ENCODE measurements at places on chromosomes 1 and 21.

DNA sequence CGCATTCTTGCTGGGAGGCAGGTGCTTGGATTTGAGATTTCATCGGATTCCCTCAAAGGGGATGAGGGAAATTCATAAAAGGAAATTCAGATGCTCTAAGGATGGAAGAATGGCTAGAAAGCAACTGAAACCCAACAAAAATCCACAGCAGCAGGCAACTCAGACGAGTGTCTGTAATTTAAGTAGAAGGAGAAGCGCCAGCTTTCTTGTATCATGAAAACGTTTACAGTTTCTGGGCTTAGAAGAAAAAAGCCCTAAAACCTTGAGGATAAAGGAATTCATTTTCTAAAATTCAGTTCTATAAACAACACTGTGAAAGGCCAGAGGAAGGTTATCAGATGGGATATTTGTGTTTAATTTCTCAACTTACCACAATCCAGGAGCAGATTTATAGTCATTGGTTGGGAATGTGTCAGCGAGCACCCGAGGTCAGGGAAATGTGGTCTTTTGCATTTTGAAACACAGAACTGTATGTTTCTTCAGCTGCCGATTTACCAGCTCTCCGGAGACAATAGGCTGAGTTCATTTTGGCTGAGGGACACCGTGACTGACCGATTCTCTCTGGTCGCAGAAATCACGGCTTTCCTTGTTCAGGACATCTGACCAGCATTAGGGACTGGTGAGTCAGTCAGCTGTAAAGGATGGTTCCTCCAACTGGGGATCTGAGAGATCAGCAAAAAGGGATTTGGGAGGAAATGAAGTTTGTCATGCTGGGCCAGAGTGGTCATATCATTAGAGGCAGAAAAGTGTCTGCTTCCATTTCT, 111.6 kb upstream of the ERRFI1 start:
- DNase-seq, result no peak

DNA sequence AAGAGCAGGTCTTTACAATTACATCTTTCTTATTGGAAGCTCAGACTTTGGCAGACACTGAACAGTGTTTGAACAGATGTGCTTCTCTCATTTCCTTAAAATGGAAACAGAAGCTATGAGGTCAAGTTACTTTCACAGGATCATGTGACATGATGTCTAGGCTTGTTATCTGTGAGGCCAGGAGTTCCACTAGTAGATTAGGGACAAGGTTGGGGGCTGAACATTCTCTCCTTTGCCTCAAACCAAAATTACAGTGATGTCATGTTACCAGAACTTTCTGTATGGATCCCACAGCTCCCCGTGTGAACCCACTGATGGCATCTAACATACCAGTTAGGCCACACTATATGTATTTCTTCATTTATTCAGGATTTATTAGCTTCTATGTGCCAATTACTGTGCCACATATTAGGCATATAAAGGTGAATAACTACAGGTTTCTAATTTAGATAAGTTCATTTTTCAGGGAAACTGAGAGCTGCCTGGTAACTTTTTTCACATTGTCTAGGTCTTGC, 6.0 kb downstream of the DYNLT5 start:
- DNase-seq, result peak; percentile 29

DNA sequence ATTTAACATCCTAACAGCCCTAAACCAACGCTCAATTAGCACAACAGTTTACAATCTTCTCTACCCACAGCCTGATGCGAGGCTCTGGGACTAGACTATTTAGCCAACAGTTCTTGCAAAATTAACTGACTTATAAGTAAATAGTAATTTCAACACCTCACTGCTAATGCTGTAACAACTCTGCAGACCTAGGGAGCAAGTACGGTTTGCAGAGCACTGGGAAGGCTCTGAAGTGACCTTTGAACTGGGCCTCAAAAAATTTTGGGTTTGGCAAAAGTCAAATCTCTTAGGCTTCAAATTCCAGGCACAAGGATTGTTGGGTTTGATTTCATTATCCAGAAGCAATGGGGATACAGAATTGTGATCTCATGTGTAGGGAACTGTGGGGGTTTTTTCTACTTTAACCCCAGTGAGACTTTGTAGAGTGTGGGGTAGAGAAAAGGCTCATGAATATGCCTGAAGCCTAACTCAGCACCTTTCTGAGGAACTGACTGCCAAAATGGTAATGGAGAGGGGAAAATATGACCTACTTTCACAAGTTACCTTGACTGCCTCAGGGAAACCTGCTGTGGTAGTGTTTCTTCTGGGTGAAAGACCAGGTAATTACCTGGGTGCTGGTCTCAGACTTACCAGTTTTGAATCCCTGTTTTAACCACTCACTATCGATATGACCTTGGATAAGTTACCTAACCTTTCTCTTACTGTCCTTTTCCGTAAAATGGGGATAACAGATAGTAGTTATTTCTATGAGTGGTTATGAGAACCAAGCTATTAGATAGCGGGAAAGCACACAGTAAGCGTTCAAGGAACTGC, 889 bp upstream of the TXLNA start:
- no peak for DNase-seq

DNA sequence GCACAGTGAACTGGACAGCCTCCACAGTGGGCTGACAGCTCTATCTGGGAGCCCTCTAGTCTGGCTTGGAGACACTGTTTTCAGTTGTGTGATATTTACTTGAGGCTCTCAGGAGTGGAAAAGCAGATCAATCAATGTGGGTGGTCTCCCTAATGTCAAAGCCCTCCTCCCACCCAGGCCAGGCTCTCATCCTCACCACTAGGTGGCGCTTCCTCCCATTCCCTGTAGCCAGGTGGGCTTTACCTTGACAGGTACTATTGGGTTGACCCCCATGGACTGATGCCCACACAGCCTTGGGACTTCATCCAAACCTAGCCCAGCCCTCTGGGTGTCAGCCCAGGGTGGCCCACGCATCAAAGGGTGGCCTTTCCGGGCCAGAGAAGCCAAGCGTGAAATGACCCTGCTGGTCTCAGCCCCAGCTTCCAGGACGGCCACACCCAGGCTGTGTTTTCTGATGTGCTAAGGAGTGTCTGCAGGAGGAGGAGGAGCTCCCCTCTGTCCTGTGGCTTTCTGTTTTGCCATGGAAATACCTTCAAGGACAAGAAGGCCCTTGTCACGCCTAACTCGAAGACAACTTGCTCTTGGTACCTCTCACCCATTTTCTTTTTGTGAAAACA, 54.0 kb downstream of the CLIC6 start:
- no peak for DNase-seq

GRCh38 chr1:117660271-117660965, 54.6 kb downstream of the TENT5C start:
- no peak for DNase-seq

DNA sequence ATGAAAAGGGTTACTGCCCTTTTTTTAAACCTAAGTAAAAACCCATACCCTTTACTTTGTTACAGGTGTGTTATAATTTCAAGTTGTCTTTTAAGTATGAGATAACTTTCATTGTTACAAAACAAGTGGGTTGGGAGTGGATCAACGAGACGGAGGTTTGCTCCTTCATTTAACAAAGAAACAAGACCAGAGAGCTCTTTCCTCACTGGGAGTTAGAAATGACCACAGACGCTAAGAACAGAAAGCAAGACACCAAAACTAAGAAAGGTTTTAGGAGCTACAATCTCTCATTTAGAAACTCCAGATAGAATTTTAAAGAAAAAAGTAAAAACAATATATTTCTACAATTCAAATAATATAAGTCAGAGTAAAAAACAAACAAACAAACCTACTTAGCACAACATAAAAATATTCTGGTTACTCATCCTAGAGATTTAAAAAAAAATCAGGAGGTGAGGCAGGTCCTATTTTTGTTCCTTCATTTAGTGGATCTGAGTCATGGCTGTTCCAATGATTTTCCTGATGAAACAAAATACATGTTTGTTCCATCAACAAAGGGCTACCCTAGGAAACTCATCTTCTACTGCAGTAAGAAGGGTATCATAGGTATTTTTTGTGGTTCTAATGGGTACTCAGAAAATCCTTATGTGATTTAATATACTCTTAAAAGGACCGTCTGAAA, 33.0 kb downstream of the APP start:
- no peak for DNase-seq

GRCh38 chr21:43369124-43369523, 57.8 kb downstream of the SIK1 start:
- DNase-seq, result no peak

- peak; percentile 85 for DNase-seq
These were observed 46.6 kb upstream of the CTBS start for GRCh38 chr1:84620720-84621313.

- DNase-seq, result peak; percentile 6
These were observed 1638.3 kb downstream of the MRPL39 start for GRCh38 chr21:23968722-23969647.

DNA sequence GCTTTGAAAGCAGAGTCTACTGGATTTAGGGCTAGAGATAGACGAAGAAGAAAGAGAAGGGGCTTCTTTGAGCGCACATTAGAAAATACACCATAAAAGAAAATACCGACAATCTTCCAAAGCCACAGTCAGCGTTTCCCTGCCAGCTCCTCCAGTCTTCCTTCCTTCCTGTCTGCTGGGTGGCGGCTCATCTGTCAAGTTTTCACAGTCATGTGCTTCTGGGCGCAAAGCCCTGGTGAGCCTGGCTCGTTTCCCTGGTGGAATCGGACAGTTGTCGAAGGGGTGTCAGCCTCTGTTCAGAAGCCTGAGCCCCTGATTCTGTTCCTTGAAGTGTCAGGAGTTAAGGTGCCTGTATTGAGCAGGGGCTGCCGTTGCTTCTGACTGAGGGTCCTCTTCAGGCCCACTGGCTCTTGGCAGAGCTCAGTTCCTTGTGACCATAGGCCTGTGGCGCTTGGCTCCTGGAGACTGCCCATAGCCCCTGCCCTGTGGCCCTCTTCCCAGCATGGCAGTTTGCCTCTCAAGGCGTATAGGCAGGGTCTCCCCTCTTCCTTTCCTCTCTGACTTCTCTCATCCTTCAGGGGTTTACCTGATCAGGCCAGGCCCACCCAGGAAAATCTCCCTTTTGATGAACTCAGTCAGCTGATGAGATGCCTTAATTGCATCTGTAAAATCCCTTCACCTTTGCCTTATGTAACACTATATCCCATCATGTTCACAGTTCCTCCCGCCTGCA, 58.6 kb downstream of the ADARB1 start:
- no peak for DNase-seq

DNA sequence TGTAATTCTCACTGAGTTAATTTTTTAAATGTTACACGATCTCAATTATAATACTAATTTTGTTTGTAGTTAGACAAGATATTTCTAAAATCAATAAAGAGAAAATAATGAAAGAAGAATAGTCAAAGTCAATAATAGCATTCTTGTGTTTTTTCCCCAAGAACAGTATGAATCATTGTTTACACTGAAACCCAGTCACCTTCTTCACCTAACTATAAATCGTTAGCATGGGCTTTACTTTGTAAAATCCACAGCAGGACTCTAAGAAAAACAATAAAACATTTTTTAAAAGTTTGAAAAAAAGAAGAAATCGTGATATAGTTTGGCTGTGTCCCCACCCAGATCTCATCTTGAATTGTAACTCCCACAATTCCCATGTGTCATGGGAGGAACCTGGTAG, 234.6 kb upstream of the LYPLAL1 start:
- no peak for DNase-seq

- no peak for DNase-seq
These were observed 139.8 kb downstream of the AJAP1 start for GRCh38 chr1:4794020-4794780.
